ENCODE measurements at places on chromosomes 2 and 18.

GRCh38 chr2:230761704-230762103 lies 49.1 kb downstream of the CAB39 start:
- no peak for DNase-seq

GRCh38 chr18:74248595-74248994 lies 43.2 kb downstream of the CYB5A start:
- DNase-seq, result no peak

GRCh38 chr2:222283634-222284033 lies 15.2 kb downstream of the PAX3 start:
- no peak for DNase-seq

DNA sequence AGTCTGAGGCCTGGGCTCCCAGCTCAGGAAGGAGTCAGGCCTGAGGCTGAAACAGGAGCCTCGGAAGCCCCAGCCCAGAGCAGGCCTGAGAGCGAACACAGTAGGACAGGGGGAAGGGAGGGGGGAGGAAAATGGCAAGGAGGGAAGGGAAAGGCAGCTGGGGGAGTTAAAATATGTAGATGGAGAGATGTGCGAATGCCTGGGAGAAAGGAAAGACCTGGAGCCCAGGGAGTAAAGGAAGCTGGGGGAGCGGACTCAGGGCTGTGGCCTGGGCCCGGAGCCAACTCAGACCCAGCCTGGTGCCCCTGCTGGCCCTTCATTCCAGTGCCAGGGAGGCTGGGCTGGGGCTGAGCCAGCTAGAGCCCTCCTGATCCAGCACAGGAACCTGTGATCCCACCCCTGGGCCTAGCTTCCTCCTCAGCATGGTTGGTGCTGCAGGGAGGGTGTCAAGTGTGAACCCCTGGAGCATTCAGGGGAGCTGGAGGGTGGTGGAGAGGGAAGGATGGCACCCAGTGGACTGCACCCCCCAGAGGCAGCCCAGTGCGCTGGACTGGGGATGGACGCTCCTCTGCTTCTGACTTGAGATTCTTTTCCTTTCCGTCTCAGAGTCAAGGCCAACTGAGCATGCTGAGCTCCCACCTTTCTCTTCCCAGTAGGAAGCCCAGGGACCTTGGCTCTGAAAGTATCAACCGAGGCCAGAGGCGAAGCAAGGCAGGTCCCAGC lies 46.3 kb downstream of the EMX1 start:
- no peak for DNase-seq

DNA sequence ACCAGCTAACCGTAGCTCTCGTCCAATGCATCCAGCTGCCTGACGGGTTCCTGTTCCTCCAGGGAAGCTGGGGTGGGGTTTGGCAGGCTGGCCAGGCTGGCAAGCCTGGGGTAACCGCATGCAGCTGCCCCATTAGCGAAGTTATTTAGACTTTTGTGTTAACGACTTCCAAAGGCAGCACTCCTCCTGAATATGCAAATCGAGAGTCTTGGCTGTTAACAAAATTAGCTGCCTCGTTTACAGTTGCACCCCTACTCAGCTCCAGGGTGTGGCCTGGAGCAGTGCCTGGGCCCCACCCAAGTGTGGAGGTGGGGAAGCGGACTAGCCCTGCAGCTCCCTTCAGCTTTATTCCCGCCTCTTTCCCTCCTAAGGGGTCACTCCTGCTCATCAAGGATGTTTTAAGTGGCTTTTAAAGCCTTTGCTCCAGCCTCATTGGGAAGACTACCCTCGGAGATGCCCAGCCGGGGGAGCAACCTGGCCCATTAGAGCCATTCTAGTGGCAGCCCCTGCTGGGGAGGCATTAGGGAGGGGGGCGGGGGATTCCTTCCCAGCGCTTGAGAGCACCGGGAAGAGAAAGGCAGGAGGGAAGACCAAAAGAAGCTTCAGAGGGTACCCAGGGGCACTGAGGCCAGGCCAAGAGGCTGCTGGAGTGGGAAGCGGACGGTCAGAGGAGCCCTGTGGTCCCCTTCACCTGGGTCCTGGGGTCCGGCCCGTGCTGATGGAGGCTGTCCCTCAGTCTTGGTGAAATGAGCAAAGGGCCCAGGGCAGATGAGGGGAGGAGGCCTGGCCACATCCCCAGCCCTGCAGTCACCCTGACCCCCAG lies 204.1 kb downstream of the CELF4 start:
- DNase-seq, result no peak

DNA sequence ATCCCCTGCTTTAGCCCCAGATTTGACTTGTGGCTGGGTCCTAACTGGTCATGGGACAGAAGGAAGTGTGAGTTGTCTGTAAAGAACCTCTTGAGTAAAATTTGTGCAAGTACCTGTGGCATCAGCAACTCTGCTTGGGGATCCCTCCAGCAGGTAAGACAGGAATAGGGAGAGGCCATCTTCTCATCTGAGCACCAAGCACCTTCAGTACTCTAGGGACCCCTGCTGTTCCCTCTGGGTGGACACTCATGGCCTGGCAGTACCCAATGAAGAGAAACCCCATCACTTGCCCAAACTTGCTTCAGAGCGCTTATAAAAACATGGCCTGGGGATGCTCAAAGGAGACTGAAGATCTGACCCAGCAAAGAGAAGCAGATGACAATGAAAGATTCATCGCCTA lies 297.8 kb downstream of the SP3 start:
- no peak for DNase-seq

GRCh38 chr2:113973810-113974209 lies 83.9 kb downstream of the ACTR3 start:
- DNase-seq, result no peak

DNA sequence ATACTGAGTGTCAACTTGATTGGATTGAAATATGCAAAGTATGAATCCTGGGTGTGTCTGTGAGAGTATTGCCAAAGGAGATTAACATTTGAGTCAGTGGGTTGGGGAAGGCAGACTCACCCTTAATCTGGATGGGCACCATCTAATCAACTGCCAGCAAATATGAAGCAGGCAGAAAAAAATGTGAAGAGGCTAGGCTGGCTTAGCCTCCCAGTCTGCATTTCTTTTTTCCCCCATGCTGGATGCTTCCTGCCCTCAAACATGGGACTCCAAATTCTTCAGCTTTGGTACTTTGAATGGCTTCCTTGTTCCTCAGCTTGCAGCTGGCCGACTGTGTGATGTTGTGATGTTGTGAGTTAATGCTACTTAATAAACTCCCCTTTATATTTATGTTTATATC lies 577.4 kb downstream of the CPS1 start:
- no peak for DNase-seq

- no peak for DNase-seq
These were observed 71.1 kb upstream of the TFCP2L1 start for GRCh38 chr2:121356058-121356640.

GRCh38 chr18:73246763-73247162 lies 379.0 kb upstream of the NETO1 start:
- no peak for DNase-seq

- no peak for DNase-seq
These were observed 200.4 kb downstream of the TSN start for GRCh38 chr2:121955872-121956271.

- no peak for DNase-seq
These were observed 170.3 kb downstream of the GFPT1 start for GRCh38 chr2:69216535-69217332.

GRCh38 chr2:152246686-152247336 lies 71.2 kb upstream of the STAM2 start:
- DNase-seq, result no peak

DNA sequence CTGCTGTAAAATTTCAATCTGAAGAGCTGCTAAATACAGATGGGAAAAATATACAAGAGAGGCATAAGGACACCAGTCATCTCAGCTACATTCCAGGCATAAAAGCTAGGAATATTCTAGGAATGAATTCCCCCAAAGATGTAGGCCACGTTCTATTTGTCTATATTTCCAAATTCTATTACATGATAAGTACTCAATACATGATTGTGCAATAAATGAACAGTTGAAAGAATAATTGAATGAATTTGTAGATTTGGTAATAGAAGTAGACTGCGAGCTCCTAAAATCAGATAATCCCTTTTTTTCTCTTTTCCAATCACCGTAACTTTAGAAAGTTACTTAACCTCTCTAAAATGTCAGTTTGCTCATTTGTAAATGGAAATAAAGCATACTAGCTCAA lies 48.5 kb upstream of the KCNH7 start:
- no peak for DNase-seq

- no peak for DNase-seq
These were observed 2092.7 kb upstream of the PIK3C3 start for GRCh38 chr18:39862341-39862740.

GRCh38 chr18:38427736-38428135 lies 862.1 kb upstream of the CELF4 start:
- DNase-seq, result no peak

GRCh38 chr2:30481323-30481800 lies 34.3 kb downstream of the LCLAT1 start:
- no peak for DNase-seq

- DNase-seq, result no peak
These were observed 50.6 kb upstream of the FN1 start for GRCh38 chr2:215486291-215487001.

GRCh38 chr2:150466741-150467620 lies 20.5 kb downstream of the RND3 start:
- no peak for DNase-seq

- DNase-seq, result no peak
These were observed 127.9 kb upstream of the THSD7B start for GRCh38 chr2:136637402-136637801.

GRCh38 chr2:238915596-238915995 lies 67.7 kb downstream of the TWIST2 start:
- DNase-seq, result no peak
